Activated T-cell treated with anti-CD3 and anti-CD28 coated beads for 48 hours (primary cell): ENCODE measurements at places on chromosomes 1 and 21.

- DNase-seq: no peak
Measured at GRCh38 chr1:115643225-115643624, 1.5 kb downstream of the VANGL1 start.

- DNase-seq: no peak
Measured at GRCh38 chr1:214637722-214638458, 34.9 kb downstream of the CENPF start.

GRCh38 chr21:38567335-38567969 lies 69.2 kb upstream of the ERG start:
- DNase-seq: no peak

GRCh38 chr1:67524143-67525052 lies 94.2 kb upstream of the SERBP1 start:
- no peak for DNase-seq

DNA sequence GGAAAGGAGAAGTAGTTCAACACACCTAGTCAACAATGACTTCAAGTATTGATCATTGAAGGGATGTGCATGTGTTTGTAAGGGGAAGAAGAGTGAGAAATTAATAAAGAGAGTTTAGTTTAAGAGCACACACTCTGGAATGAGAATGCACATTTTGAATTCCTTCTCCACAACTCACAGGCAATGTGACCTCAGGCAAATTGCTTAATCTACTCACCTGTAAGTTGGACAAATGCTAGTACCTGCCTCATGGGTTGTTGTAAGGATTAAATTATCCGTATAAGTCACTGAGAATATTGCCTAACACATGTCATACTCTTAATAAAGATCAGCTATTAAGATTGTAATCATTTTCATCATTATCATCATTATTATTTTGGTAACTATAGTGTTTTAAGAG lies 204.0 kb upstream of the NFIA start:
- no peak for DNase-seq

DNA sequence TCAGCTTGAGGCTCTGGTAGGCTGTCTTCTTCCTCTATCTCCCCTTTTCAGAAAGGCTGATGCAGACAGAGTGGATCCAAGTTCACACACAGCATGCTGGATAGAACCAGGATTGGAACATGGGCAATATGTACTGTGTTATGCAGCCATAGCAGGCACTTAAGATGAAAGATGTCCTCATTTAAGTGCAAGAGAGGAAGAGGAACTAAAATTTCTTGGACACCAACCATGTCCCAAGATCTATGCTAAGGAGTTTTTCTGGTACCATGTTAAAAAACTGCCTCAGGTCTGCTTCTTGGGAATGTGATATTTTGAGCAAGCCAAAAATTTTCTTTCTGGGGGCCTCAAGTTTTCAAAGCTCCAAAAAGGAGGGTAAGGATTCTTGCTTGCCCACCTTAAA lies 1.2 kb downstream of the SDHB start:
- DNase-seq: no peak

GRCh38 chr1:24339996-24340395 lies 20.8 kb downstream of the GRHL3 start:
- DNase-seq: no peak

DNA sequence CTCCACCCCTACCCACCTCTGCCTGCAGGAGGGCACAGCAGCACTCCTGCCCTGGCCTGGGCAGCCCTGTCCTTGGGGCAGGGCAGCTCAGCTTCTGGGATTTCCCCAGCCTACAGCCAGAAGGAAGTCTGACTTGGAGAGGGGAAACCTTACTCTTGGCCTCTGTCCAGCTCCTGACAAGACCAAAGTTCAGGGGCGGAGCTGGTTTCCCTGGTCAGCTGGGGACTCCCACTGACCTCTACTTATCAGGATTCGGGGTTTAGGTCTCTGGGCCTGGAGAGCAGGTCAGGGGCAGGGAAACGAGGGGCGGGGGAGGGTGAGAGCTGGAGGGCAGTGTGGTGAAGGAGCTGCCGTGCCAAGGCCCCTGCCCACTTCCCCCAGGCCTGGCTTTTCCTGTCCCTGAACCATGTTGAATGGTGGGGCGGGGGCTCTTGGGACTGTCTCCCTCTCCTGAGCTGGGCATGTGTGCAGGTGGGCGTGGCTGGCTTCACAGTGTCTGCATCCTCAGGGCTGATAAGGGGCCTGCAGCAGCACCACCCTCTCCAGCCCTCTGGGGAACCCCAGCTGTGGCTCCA lies 16.8 kb upstream of the ETV3 start:
- no peak for DNase-seq

DNA sequence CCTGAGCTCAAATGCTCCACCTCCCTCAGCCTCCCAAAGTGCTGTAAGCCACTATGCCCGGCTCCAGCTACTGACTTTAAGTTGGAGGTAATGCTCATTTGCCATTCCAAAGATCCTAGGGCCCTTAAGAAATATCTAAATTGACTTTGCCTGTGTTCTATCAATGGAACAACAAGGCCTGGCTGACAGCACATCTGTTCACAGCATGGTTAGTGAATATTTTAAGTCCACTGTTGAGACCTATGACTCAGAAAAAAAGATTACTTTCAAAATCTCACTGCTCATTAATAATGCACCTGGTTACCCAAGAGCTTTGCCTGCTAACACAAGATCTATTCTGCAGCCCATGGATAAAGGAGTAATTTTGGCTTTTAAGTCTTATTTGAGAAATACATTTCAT lies 3.5 kb upstream of the SSX2IP start:
- DNase-seq: no peak

DNA sequence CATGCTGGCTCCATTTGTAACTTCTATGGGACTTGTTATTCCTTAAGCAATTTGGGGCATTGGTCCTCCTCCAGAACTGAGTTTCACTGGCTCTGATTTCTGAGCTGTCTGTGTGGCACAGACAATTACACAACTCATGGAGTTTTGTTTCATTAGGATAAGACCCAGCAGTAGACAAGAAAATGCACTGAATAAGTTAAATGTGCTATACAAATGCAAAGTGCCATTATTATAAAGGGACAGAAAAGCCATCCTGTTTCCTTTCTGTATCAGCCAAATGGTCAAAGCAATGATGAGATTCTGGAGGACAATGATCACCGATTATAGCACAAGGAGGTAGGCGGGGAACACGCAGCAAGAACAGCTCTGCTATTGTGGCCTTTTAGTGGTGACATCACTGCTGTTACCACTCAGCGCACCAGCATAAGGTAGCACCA lies 81.9 kb downstream of the CNIH3 start:
- no peak for DNase-seq

DNA sequence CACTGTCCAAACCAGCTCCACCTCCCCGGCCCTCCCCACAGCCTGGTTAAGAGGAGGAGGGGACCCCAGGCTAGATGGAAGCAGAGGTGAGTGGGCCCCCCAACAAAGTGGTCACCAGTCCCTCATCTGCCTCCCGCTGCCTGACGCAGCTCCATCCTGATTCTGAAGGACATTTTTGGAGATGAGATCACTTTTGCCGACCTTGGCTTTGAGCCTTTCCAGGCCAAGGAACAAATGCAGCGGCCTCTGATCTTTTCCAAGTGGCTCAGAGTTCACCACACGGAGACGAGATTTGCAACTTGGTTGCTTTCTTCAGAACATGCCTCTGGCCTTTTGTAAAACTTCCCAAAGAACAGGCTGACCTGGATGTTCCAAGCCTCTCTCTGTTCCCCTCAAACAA lies 223.1 kb downstream of the NPHP4 start:
- no peak for DNase-seq

DNA sequence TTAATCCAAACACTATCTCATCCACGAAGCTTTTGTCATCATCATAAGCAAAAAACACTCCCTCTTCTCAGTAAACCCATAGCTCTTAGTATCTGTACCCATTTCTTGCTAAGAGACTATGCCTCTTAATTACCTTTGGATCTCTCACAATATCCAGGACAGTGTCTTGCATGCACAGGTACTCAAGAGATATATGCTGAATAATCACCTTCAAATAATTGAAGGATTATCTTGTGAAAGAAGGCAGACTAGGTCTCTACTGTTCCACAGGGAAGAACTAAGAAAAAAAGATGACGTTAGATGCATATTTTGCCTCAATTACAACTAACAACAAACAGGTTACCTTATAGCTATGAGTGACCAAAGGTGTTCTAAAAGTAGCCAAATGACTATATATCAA lies 11.5 kb downstream of the FOXJ3 start:
- no peak for DNase-seq

DNA sequence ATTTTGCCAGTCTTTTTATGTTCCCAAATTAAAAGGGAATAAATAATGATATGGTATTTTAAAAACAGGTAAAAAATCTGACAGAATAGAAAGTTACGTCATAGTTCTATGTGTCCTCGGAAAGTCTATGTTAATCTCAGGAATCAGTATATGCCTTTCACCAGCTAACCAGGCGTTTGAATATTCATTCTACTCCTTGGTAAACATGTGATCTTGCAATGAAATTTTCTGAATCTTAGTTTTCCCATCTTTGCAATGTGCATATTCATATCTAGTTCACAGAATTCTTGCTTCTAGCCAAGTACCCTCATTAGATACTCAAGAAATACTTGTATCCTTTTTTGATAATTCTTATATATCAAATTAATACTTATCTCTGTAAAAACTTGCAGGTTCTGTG lies 179.4 kb downstream of the ZP4 start:
- no peak for DNase-seq

DNA sequence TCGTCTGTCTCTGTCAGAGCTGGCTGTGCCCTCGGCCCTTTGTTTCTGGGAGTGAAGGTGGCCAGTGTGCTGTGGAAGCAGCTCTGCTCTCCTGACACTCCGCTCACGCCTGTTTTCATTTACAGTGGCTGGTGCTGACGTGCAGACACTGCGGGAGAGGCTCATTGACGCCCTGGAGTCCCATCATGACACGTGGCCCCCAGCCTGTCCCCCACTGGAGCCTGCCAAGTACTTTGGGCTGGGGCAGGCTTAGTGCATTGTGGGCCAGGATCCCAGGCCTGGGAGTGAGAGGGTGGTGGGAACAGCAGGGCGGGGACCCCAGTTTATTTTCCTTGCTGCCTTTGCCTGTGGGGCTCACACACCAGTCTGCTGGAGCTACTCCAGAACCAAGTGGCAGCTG lies 21.1 kb downstream of the QSOX1 start:
- DNase-seq: no peak

- DNase-seq: no peak
Measured at GRCh38 chr21:28427394-28428022, 565.2 kb downstream of the LTN1 start.

DNA sequence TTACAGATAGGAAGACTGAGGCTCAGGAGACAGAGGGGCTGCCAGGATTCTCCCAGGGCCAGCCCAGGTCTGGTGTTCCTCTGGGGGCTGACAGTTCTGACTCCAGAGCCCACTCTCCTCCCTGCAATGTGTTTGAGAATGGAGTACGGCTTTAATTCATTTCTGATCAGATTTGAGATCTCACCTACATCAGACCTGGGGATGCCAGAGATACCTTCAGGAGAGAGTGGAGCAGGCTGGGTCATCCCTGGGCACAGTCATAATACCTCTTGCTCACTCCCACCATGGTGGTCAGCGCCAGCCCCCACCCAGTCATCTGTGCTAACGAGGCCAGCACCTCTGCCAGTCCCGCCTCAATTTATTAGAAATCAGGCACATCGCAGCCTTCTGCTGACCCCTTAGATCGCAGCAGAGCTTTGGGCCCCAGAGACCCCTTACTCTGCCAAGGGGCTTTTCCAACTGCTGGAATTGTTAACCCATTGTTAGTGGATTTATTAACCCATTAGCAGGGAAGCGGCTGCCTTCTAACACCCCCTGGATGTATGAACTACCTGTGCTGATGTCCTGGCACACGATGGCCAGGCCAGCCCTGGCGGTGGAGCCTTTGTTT lies 352.1 kb downstream of the MATN1 start:
- DNase-seq: no peak

GRCh38 chr1:222171005-222171404 lies 376.9 kb downstream of the HHIPL2 start:
- no peak for DNase-seq

DNA sequence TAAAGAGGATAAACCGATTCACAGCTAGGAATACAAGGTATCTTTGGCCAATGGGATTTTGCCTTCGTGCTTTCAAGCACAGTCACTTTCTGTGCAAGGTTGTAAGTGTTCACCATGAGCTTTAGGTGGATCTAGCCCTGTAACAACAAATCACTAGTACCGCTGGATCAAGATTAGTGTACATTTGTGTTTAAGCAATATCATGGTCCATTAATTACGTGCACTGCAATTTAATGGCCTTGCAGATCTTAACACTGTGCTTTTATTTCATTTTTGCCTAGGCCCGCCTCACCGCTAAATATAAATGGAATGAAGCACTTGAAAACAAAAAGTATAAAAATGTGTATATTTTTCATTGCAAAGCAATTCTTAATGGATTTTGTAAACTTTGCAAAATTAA lies 461.1 kb downstream of the DSCAM start:
- no peak for DNase-seq

- no peak for DNase-seq
Measured at GRCh38 chr1:22808676-22809483, 98.2 kb downstream of the EPHB2 start.

DNA sequence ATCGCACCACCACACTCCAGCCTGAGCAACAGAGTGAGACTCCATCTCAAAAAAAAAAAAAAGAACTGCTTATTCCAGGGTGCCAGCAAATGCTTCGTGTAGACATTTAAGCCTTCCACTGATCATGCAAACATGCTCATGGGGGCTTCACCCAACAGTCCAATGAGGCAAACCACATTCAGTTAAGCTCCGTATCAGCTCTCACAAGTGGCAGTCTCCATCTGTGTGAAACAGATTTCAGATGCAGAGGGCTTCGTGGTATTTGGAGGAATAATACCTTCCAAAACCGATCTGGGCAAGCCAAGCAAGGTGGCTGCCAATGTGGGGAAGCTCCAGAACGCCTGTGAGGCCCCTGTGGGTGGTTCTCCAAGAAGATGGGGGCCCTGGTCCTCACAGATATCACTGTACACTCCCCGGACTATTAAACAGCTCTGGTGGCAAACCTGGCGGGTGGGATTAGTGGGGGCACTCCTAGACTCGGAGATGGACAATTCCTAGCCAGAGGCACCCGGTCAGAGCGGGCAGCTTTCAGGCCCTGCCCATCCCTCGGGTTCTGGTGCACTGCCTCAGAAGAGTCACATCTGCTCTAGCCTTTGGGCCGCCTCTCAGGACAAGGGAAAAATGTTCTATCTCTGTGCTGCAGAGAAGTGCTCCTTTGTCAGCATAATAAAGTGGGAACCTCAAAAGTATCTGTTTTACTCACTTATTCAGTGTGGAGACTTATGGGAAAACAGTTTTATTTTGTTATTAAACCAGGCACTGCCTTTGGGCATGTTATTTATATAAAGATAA lies 10.2 kb downstream of the CREG1 start:
- DNase-seq: no peak
